IPS-NIHi11 (cell line): ENCODE measurements at places on chromosomes 6 and 20.
A peak's percentile ranks its signal among the peaks of the same experiment; 100 is the strongest.

- no peak for DNase-seq
Measured at GRCh38 chr20:32209850-32210605, 2.3 kb downstream of the POFUT1 start.

- DNase-seq: no peak
Measured at GRCh38 chr20:43066125-43066524, 123.6 kb downstream of the PTPRT start.

GRCh38 chr20:45229264-45230056 lies 8.3 kb downstream of the SEMG2 start:
- DNase-seq: peak; percentile 67

GRCh38 chr6:4608361-4609115 lies 167.7 kb upstream of the CDYL start:
- DNase-seq: no peak

DNA sequence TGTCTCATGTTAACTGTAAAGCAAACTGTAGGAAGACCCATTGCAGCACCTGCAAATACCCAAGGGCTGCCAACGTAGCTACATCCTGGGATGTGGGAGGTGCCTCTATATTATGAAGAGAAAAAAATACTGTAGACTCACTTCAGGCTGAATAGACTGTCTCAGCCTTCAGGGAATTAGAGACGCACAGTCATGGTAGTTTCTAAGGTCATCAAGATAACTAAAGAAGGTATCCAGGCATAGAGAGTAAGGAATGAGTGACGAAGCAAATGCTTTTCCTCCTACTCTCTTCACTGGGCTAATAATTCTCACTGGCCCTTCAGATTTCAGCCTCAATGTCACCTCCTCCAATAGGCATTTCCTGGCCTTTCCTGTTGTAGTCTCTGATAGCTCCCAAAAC lies 121.6 kb upstream of the ECI2 start:
- DNase-seq: no peak

- no peak for DNase-seq
Measured at GRCh38 chr20:3796477-3797225, 541 bp downstream of the CDC25B start.

DNA sequence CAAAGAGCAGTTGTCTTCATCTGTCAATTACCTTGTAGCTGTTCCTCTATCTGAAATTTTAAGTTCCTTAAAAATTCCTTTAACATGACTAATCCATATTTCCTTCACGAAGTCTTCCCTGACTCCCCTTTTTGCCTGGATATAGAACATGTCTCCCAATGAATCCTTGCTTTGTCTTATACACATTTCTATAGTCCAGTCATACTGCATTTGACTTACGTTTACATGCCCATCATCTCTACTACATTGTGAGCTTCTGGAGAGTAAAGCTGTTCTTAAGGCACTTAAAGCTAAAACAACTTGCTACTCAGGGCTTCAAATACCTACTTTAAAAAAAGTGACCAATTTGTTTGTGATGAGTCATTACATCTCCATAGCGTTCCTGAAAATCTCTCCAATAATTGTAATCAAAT lies 4.9 kb downstream of the REV3L start:
- no peak for DNase-seq
